ENCODE measurements at places on chromosomes 3 and 15.

DNA sequence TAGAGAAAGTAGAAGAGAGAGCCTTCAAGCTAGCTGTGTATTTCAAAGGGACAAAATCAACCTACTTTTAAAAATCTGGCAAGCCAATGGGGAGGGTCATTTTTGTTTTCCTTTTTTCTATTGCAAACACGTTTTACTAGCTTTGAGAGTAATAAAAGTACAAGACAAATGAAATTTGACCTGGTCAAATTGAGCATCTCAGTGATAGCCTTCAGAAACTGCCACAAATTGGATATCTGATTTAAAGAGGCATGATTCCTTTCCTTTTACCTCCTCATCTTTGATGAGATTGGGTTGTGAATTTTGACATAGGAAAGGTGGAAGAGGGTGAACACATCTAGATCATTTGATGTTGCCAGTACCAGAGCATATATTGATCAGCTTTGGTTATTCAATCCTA is 53.6 kb upstream of the RBMS3 start:
- no peak for DNase-seq

- no peak for DNase-seq
Observed at GRCh38 chr3:17076940-17077605, 192.3 kb downstream of the PLCL2 start.

GRCh38 chr3:152147748-152148147 is 121.0 kb upstream of the MBNL1 start:
- no peak for DNase-seq

DNA sequence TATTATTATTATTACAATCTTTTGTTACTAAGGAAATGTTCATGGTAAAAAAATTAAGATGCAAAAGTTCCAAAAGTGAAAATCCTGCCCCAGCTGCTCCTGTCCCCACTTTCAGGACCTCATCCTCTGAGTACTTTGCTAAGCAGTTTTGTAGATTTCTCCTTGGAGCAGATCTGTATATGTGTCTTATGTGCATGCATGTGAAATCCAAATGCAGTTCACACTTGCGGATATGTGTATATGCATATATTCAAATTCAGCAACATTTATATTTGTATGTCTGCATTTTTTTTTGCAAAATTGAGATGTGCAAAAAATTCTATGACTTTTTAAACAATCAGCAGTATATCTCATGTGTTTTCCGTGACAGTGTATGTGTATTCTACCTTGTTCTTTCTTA is 19.2 kb downstream of the CHCHD6 start:
- no peak for DNase-seq

GRCh38 chr3:11331101-11331500 is 58.9 kb downstream of the ATG7 start:
- no peak for DNase-seq

DNA sequence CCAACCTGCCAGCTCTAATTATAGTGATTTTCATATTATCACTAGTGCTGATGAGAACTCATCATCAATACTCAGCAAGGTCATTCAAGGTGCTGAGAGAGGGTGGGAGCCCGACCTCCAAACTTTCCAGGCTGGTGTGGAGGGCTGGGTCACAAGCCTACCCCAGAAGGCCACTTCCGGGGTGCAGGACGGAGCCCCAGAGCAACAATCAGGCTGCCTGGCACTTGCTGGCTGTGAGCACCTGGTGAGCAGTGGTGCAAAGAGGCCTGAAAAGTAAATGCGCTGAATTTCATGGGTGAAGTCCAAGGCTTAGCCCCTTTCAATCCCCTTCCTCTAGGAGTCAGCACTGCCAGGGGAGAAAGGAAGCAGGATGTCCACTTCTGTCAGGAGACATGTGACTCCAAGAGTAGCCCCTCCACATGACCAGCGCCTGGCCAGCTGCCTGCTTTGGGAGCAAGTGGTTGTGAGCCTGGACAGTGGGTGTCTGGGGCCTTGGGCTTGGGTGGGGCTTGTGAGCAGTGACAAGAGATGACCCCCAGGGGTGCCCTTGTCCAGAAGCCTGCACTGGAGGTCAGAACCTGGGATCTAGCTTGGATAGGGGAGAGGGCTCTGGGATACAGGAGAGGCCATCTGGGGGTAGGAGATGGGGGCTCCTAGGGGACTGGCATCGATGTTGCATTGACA is 165.0 kb upstream of the TLE3 start:
- no peak for DNase-seq

DNA sequence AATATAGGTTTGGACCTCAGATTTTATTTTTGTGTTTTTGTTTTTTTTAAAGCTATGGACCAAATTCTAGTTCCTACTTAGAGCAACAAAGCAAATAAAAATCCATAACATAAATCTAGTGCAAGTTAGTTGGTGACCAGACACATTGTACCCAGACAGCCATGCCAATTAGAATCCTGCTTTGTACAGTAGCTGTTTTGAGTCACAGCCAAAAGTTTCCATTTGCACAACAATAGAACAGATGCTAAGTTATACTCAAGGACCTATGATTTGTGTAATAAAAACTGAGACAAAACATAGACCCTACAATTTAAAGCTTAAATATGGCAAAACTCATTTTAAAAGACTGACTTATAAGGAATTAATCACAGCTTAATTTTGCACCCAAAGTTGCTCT is 513.1 kb upstream of the CBLB start:
- no peak for DNase-seq

DNA sequence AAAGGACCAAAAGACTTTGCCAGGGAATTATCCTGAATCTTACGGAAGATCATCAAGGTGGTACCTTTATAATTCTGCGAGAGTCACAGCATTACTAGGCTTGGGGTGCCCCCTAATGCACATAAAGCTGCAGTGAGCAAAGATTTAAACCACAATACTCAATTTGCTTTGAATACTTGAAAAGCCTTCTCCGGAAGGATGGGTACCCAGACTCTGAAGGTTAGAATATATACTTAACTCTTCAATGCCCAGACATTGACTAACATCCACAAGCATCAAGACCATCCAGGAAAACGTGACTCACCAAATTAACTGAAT is 117.8 kb upstream of the KCNH8 start:
- no peak for DNase-seq

DNA sequence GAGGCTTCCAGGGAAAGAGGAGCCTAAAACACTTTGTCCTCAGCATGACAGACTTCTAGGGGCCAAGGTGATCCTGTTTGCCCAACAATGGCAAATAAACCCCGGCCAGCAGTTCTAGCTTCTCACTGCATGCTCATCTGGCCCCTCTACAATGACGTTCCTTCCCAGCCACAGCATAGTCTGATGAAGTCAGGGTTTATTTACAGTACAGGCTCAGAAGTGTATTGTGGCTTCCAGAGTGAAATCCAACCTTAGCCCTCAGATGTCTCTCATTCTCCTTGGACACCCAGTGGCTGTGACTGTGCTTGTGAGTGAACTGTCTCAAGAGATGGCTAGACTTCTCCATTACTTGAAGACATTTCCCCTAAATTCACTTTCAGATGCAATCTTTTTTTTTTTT is 40.8 kb downstream of the BFSP2 start:
- DNase-seq = no peak

GRCh38 chr3:108780235-108780634 is 23.0 kb upstream of the RETNLB start:
- no peak for DNase-seq

GRCh38 chr15:83365370-83365938 is 81.0 kb upstream of the BNC1 start:
- peak; percentile 39 for DNase-seq

DNA sequence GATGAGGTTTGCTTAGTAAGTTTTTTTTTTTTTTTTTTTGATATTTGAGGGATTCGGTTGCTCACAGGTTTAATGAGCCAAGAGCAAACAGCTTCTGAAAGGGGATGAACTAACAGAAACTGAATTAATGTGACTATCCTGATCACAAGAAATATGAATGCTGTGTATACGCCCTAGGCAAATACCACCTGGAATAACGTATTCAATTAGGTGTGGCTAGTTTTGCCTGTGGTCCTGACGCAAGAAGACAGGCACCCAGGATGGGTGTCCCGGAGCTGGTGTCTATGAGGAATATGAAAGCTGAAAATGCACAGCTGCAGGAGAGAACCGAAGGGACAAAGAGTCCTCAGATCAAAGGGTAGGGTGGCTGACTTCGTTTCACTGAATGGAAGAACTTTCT is 14.6 kb downstream of the LSG1 start:
- DNase-seq = no peak

DNA sequence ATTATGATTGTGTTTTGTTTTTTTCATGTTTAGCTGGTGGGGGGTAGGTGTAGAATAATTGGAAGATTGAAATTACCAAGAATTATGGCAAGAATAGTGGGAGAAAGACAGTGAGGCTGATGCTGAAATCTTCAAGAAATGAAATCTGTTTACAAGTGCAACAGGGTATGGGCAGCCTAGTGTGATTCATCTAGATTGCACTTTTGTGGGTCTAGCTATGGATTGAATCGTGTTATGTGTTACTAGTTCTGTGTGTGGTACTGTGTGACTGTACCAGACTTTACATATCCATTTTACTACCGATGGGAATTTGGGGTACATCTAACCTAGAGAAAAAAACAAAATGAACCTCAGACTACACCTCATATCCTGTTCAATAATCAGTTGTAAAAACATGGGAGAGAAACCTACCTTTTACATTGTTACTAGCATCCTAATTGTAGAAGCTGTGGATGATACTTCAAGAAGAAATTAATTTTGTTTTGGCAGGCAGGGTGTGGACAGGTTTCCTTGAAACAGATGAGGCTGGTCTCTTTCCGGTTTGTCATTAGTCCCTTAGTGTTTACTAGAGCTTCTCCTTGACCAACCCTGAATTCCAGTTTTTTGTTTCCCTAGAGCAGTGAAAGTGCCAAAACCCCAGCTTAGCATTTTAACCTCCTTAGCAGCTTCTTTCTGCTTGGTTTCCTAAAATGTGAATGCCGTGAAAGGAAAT is 47.9 kb downstream of the OPA1 start:
- DNase-seq = no peak

GRCh38 chr3:194285850-194286197 is 65.3 kb downstream of the CPN2 start:
- no peak for DNase-seq

DNA sequence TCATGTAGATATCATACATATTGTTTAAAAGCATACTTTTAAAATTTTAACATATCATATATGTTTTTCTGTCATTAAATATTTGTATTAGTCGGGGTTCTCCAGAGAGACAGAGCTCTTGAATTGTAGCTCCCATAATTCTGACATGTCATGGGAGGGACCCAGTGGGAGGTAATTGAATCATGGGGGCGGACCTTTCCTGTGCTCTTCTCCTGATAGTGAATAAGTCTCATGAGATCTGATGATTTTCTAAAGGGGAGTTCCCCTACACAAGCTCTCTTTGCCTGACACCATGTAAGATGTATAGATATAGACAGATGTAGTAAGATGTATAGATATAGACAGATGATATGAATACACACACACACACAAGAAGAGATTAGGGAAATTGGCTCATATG is 161.2 kb upstream of the ABI3BP start:
- DNase-seq = no peak

DNA sequence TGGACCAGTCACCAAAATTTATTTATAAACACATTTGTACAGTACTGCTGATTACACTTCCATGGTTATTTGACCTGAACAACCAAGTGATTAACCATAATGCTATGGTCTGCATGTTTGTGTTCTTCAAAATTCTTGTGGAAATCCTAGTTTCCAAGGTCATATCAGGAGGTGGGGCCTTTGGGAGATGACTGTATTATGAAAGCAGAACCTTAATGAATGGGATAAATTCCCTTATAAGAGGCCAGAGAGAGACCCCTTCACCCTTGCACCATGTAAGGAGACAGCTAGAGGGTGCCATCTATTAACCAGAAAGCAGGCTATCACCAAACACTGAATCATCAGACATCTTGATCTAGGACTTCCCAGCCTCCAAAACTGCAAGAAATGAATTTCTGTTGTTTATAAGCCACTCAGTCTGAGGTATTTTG is 1.9 kb downstream of the SCAPER start:
- peak; percentile 38 for DNase-seq

GRCh38 chr3:65112751-65113300 is 425.0 kb upstream of the ADAMTS9 start:
- DNase-seq = no peak

DNA sequence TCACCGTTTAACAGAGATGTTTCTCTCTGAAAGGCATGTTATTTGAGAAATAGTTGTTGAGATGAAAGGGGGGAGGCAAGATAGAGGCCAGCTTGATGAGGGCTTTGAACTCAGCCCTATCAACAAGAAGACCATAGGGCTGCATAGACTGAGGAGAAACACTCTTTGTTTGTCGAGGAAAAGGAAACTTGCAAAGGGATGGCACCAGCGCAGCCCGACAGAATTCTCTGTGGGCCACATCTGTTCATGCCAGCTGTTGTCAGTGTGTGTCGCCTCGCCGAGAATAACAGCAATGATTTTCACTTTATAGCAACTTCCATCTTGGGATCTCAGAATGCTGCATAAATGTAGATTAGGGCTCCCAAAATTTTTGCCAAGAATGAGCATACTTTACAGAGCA is 478.3 kb upstream of the TPRG1 start:
- no peak for DNase-seq

DNA sequence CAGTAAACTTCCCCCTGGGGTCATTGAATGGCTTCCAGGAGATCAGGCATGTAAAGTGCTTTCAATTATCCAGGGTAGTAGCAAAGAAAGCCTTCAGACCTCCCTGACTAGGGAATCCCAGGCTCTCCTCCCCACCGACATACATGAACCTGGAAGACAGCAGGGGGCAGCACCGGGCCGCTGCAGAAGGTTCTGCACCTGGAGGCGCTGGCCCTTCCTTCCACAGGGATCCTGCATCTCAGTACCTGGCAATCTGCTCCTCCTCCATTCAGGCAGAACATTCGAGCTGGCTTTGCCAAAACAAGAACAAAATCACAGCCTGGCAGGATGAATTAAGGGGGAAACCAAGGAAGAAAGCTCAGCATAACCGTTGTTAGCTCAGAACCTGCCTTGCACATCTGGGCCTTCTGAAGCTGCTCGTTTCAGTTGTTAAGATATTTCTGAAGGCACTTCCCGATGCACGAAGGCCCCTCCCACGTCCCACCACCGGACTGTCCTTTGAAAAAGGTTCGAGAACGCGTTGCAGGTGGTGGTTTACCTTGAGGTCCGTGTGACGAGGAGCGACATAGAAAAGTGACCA is 237.7 kb downstream of the SLCO3A1 start:
- peak; percentile 60 for DNase-seq

DNA sequence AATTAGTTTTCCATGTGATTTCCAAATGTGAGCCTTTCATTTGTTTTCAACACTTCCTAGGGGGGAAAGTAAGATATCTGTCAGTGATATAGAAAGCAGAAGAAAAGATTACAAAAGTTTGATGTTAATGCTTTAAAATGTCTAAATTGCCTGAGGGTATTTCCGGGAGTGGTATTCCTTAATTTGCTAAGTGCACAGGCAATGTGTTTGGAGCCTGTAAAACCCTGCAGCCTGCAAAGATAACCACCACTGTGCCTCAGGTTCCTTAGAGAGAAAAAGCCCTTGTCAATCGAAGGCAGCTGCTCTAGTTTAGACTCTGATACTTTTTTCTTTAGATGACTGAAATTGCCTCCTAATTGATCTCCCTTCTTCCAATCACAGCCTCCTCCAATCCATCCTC is 154.9 kb downstream of the SSR3 start:
- no peak for DNase-seq

DNA sequence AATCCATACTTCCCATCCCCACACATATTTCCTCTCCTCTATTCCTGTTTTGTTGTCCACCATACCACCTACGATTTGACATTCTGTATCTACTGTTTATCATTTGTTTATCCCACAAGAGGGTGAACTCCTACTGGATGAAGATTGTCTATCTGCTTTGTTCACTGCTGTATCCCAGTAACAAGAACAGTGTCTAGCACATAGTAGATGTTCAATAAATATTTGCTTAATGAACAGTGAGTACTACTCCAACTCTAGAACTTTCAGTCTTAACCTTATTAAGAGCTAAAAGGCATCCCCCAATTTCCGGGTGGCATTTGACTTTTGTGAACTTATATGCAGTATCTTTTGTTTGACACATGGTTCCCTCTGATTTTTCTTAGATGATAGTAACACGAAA is 1.3 kb downstream of the PYGO1 start:
- no peak for DNase-seq
